ENCODE measurements at places on chromosomes 16 and 17.

GRCh38 chr17:72165867-72166439, 45.1 kb downstream of the SOX9 start:
- DNase-seq = no peak

- DNase-seq = no peak
Observed at GRCh38 chr17:80248894-80249710, 11.6 kb upstream of the RNF213 start.

GRCh38 chr16:86181526-86181925, 282.6 kb downstream of the IRF8 start:
- no peak for DNase-seq

- peak; percentile 48 for DNase-seq
Observed at GRCh38 chr16:31200821-31201568, 1.6 kb downstream of the PYCARD start.

DNA sequence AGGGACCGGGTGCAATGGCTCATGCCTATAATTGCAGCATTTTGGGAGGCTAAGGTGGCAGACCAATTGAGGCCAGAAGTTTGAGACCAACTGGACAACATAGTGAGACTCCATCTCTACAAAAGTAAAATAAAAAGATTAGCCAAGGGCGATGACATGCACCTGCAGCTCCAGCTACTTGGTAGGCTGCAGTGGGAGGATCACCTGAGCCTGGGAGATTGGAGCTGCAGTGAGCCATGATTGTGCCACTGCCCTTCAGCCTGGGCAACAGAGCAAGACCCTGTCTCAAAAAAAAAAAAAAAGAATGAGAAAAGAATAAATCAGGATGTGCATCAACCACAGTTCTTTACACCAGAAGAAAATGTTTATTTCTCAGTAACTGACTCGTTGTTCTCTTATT, 76.0 kb downstream of the CACNG3 start:
- no peak for DNase-seq

- no peak for DNase-seq
Observed at GRCh38 chr17:63361182-63361581, 84.9 kb downstream of the CYB561 start.

- DNase-seq = peak; percentile 80
Observed at GRCh38 chr17:1186923-1187771, 7.4 kb upstream of the ABR start.

- DNase-seq = no peak
Observed at GRCh38 chr17:7346761-7347614, 5.0 kb upstream of the KCTD11 start.

- peak; percentile 31 for DNase-seq
Observed at GRCh38 chr17:67469208-67469980, 92.3 kb downstream of the PITPNC1 start.

- no peak for DNase-seq
Observed at GRCh38 chr17:28097901-28098300, 55.4 kb downstream of the NLK start.

GRCh38 chr17:69749911-69750310, 325.1 kb upstream of the KCNJ16 start:
- DNase-seq = no peak

DNA sequence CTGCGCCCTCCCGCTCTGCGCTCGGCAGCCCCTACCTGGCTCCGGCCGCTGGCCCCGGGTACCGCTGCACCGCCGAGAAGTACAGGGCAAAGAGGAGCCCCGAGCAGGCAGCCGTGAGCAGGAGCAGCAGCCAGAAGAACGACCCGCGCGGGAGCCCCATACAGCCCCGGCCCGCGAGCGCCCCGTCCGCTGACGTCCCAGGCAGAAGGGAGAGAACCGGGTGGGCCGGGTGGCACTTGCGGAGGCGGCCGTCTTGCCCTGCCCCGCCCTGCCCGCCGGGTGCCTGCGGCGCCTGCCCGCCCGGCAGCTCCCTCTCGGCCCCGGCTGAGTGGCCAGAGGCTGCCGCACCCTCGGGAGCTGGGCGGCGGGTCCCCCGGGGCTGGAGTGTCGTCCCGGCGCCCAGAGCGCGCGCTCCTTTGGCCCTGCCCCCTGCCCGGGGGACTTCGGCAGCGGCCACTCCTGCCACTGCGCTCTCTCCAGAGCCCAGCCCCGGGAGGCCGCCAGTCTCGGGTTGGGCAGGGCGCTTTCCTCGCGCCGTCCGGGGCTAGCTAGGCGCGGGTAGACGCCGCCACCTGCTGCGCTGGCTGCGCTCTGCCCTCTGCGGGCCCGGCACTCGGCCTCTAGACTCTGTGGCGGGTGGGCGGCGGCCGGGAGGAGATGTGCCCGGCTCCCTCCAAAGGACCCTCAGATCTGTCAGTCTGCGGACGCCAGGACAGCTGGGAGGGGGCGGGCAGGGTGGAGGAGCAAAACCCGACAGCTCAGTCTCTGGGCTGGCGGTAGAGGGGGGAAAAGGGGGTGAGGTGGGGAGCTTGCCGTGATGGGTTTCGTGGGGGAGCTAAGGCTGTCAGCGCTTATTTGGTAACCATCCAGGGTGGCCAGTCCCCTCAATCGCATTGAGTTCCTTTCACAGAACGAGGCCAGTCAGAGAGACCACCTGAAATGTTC, at the start of gene ST6GALNAC2:
Gene ST6GALNAC2 (minus strand): TSS at position 212 of the 945 bp plus-strand sequence. CDS start 52 bp downstream, at position 160.
- peak; percentile 81 for DNase-seq

- DNase-seq = no peak
Observed at GRCh38 chr16:54597222-54597621, 310.6 kb upstream of the IRX3 start.

GRCh38 chr16:9351841-9352434, 260.5 kb downstream of the HAPSTR1 start:
- DNase-seq = no peak

GRCh38 chr17:51850201-51850600, 308.3 kb downstream of the CA10 start:
- no peak for DNase-seq

GRCh38 chr16:23959072-23959751, 123.4 kb downstream of the PRKCB start:
- peak; percentile 74 for DNase-seq

DNA sequence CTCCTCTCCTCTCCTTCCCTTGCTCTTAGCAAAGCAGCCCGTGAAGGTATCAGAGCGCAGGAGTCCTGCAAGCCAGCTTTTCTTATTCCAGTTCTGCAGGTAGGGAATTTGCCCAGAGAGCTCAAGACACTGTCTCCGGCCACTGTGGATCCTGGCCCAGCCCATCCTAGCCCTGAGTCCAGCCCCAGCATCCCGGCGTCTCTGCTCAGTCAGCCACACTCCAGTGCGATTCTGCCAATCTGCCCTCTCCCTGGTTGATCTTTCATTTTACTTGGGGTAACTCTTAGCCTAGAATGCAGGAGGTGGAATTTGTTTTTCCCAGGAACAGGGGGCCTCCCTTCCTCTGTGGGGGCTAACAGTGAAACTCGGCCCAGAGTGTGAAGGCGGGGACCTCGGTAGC, 176.9 kb upstream of the GSE1 start:
- DNase-seq = no peak

DNA sequence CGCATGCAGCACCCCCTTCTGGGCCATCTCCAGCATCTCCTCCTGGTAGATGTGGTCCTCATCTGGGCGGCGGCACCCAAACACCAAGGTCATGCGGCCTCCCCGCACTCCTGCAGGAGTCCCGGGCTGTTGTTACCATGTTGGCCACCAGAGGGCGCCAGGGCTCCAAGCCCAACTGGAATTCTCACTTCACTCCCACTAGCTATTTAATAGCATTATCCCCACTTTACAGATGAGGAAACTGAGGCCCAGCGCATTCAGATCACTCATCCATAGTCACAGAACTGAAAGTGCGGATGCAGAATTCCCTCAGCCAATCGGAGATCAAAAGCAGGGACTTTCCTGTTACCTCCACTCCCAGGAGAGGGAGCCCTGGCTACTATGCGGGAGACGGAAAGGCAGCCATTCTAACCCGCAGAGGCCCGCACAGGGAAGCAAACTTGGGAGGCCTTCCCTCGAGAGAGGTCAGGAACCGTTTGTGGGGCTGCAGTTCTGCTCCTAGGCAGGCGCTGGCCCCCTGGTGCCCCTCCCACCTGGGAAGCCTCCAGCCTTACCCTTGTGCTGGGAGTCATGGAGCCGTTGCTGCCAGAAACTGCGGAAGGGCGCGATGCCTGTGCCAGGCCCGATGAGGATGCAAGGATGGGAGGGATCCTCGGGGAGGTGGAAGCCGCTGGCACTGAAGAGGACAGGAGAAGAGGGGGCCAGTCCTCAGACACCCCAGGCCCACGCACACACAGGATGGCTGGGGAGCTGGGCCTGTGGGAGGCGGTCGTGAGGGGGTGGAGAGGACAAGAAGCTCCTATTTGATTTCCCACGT, 40.1 kb downstream of the NOS2 start:
- DNase-seq = peak; percentile 19

GRCh38 chr17:72125742-72126141, 4.9 kb downstream of the SOX9 start:
- no peak for DNase-seq

- no peak for DNase-seq
Observed at GRCh38 chr17:55683550-55684315, 38.9 kb downstream of the TMEM100 start.

- DNase-seq = no peak
Observed at GRCh38 chr17:19331134-19331533, 31.4 kb downstream of the B9D1 start.

DNA sequence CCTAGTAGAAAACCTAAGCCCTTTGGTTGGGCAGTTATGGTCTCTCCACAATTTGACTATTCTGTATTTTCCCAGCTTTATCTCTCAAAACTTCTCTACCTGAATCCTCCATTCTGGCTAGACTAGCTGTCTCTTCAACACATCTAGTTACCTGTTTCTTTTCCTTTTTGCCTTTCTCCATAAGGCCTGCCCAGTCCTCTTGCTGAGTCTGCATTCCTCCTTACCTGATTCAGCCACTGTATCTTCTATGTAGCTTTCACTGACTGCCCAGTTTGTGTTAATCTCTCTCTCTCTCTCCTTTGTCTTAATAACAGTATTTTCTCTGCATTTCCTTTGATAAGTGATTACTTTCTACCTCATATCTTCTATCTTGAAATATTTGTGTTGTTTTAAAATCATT, 2.1 kb upstream of the EVI2A start:
- no peak for DNase-seq

- DNase-seq = no peak
Observed at GRCh38 chr17:4381690-4382671, 15.5 kb upstream of the UBE2G1 start.

DNA sequence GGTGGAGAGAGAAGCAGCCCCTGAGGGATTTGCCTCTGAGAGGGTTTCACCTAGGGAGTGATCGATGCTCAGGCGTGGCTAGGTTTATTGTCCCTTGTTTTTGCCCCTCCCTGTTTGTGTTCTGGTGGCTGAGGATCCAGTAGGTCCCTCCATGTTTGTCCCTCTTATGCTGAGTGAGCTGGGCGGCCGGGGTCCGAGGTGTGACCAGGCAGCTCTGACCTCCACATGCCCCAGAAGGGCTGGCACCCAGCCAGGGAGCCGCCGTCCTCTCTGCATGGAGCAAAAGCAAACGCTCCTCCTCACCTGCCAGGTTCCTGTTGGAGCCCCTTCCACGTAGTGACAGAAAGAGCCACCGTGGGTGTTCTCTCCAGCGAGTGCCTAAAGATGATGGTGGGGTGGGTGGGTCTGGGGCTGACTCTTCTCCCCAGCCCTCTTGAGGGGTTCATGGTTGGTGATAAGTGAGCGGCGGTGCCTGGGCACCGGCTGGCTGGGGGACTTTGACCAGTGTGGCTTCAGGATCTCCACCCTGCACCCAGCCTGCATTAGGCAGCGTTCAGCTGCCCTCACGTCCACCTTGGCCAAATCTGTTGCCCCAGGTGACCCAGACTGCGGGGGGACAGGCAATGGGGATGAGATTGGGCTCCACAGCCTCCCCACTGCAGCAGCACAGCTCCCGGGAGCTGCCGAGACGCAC, 14.1 kb upstream of the NUDT16L1 start:
- DNase-seq = no peak

DNA sequence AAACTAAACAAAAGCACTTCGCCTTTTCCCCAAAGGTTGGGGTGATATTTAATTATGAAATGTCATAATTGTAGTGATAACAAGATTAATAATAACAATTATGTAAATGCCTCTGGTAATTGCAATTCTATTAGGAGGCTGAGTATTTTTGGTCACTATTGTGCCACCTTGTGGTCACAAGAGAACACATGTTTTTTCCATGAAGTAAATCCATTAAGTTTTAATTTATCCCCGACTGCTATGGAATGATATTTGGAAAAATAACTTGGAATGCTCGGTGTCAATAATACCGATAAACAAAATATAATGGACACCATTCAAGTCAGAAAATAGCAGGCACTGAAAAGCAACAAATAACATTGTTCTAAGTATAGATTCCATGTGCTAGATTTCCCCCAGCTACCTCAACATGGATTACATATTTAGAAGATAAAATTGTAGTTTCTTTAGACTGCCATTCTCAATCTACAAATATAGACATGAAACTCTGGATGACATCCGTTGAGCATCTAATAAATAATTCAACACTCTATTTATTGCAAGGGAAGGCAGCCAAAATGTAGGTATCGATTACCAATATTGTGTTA, 25.0 kb upstream of the KCNJ2 start:
- peak; percentile 37 for DNase-seq

DNA sequence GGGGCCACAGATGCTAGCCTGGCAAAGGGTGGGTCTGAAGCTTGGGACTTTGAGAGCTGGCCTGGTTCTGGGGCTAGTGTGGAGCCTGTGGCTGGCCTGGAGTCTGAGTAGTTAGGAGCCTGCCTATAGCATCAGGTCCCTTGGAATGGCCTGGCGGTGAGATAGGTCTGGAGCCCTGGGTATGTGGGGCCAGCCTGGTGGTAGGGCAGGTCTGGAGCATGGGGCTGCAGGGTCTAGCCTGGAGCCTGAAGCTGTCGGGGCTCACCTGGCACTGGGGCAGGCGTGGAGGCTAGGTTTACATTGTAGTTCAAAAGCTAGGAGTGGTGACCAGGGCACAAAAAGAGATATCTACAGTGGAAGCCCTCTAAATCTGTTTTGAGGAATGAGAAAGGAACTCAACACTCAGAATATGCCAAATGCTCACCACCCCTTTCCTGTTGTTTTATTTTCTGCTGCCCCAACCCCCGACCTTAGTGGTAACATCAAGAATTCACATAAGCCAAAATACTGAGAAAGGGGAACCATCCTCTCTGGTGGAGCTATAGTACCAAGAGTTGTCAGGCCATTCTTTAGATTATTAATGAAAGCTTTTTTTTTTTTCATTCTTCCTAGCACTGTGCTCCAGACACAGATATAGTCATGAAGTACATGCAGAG, 100.3 kb downstream of the TANC2 start:
- DNase-seq = no peak

DNA sequence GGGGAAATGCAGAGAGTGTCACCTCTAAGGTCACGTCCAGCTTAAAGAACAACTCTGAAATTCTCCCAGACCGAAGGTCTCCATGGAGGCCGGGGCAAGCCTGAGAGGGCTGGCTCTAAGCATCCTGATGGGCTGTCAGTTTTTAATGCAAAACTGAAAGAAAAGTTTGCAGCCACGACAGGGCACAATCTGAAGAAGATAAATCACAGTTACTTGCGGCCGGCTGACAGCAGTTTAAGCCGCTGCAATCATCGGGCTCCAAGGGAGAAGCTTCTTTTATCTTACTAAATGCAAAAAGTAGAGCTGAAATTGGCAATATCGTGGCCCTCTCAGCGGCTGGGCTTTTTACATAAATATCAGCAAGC, 168.8 kb downstream of the CYLD start:
- DNase-seq = no peak

- DNase-seq = no peak
Observed at GRCh38 chr16:68062910-68063393, 22.2 kb upstream of the NFATC3 start.

GRCh38 chr17:28616281-28616680, 2.3 kb upstream of the RSKR start:
- no peak for DNase-seq

All from inflammatory macrophage treated with lipopolysaccharide for 1 hour (primary cell).